Glutamatergic neuron (in vitro differentiated cells): ENCODE measurements at places on chromosomes 6 and 20.

GRCh38 chr6:3259491-3259958 lies 778 bp downstream of the PSMG4 start:
- peak; percentile 59 for DNase-seq

GRCh38 chr20:43916881-43917371 lies 2.3 kb downstream of the TOX2 start:
- no peak for DNase-seq

DNA sequence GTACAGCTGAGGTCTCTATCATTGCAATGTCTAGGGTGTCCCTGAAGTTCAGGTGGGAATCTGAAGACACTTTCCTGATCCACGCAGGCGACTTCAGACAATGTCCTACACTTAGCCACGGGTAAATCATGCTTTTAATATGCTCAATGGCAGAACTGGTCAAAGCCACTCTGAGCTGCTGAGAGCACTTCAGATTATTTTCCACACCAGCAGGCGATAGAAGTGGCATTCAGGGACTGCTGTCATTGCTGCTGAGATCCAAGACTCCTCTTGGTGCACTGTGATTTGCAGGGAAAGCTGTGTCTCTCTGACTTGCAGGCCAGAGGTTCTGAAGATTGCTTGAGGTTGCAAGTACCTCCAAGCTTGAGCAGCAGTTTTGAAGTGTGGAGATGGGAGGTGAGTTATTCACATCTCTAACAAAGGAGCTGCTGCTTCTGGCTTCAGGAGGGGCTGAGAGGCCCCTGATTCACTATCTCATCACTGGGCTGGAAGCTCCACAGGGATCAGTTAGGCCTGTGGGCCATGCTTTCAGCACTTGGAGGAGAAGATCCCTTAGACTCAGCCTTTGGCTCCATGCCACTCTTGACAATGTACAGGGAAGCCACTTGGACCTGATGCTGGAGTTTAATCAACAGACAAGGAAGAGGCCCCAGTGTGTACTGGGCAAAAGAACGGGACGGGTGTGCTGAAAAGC lies 2.9 kb upstream of the SSTR4 start:
- DNase-seq: no peak

DNA sequence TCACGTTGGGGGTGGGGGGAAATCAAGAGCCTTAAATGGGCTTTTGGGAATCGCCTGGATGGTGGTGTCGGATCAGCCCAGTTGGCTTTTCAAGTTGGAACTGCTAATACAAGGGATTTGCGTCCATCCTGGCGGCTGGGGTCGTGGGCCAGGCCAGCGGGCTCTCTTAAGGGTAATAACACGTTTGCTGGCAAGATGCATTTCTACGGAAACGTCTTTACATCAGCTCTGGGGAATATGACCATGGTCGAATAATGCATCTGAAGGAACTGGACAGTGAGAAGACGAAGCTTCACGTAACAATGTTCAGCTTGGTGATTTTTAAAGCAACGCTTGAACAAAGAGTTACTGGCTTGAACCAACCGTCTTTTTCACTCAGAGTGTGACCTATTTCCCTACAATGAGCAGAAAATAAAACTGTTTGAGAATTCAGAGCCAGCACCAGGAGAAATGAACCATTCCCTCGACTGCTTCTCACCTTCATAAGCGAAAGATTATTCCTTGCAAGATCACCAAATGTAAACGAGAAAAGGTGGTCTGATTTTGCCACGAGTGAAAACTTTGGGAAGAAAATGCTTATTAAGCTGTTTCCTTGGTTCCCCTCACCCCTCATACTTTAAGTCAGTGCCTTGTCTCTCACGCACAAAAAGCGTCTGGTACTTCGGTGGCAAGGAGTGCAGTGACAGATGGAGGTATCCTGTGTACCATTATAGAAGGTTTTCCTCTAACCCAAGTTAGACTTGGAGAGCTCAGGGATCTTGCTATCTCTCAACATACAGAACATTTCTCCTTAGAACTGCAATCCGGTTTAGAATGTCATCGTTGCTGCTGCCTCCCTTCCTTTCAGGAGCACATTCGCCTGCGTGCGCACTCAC lies 1.4 kb upstream of the MARCKS start:
- DNase-seq: peak; percentile 62

DNA sequence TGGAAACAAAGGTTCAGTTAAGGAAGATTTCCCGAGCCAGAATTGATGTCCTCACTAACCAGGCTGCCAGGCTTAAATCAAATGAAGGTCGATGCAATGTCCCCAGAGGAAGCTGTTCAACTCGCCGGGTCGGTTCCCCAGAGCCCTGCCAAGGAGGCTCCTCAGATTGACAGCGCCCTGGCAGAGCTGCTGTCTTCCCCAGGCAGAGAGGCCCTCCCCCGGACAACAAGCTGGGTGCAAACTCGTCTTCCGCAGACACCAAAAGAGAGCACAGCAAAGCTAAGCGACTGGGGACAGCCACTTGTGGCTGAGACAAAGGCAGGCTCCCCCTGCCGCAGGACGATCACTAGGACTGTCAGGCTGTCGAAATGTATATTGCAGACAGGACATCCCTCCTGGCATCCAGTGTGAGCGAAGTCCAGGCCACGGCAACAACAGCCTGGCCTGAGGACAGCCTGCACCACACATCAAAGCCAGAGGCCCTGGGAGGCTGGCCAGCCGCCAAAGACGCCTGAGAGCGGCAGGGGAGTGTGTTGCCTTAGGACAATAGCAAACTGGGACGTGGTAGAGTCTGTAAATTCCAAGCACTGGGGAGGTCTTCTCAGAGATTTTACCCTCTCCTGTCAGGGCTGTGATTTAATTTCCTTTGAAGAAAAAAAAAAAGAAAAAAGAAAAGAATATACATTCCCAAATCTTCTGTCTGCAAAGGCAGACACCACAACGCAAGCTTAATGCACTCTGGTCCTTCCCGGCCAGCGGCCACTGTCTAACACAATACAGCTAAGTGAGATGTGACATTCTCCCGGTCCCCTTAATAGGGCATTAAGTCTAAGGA lies 99.1 kb downstream of the HIVEP2 start:
- peak; percentile 70 for DNase-seq

DNA sequence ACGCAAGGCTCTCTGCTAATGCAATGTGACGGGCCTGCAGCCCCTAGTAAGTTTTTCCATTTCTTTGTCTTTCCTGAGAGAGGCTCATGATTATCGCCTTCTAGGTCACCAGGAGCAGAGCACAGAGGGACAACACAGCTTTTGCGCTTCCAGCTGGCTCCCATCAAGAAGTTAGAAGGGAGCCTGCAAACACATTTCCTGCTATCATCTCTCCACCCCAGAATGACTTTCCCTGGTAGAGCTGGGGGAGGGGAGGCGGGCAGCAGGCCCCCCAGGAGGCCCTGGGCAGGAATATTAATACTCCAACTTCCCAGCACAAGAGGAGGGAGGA lies 35.7 kb upstream of the CCDC167 start:
- no peak for DNase-seq

GRCh38 chr6:87139236-87139635 lies 16.1 kb upstream of the ZNF292 start:
- no peak for DNase-seq

GRCh38 chr6:118327237-118327636 lies 220.9 kb upstream of the PLN start:
- DNase-seq: no peak

- no peak for DNase-seq
Measured at GRCh38 chr6:145235207-145235606, 500.1 kb downstream of the EPM2A start.

DNA sequence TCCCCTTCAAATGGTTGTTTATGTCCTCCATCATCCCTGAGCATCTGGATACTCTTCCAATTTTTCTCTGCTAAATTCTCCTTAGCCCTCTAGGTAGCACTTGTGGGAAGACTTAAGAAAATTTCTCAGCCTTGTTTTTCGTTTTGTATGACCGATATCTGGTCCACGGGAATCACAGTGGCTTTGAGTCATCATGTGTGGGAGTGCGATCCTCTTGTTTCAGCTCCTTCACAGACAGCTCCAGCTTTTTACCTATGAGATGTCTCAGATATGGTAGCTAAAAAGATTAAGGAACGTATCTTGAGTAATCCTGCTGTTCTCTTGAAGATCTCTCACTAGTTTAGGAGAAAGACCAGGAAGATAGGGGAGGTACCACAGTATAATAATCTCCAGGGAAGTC lies 196.1 kb downstream of the GRM1 start:
- no peak for DNase-seq

DNA sequence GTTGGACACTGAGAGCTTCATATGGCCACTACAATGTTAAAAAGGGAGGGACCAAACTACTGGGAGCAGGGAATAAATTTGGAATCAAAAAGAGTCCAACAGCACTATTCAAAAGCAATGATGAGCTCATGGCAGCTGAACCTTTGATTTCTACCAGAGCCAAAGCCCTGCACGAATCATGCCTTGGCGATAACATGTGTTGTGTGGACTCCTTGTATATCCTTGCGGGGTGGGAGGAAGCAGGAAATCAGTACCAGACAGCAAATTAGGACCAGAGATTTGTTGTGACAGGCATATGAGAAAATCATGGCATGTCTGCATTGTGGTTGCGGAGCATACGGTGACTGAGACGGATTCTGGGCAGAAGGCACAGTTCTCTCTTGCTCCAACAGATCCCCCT lies 85.6 kb upstream of the EMILIN3 start:
- DNase-seq: no peak

DNA sequence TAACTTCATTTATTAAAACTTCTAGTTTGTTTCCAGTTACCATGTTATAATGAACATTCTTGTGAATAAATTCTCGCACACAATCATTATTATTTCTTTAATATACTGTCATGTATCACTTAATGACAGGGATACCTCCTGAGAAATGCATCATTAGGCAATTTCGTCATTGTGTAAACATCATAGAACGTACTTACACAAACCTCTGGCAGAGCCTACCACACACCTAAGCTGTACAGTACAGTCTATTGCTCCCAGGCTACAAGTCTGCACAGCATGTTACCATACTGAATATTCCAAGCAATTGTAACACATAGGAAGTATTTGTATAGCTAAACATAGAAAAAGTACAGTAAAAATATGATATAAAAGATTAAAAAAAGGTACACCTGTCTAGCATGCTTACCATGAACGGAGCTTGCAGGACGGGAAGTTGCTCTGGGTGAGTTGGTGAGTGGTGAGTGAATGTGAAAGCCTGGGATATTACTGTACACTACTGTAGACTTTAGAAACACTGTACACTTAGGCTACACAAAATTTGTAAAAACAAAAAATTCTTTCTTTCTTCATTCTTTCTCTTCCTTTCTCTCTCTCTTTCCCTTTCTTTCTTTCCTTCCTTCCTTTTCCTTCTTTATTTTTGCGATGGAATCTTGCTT lies 268.2 kb upstream of the SOX4 start:
- DNase-seq: no peak

- DNase-seq: no peak
Measured at GRCh38 chr6:79188885-79189480, 45.5 kb downstream of the HMGN3 start.

- peak; percentile 28 for DNase-seq
Measured at GRCh38 chr6:4435981-4436445, 300.6 kb upstream of the ECI2 start.

DNA sequence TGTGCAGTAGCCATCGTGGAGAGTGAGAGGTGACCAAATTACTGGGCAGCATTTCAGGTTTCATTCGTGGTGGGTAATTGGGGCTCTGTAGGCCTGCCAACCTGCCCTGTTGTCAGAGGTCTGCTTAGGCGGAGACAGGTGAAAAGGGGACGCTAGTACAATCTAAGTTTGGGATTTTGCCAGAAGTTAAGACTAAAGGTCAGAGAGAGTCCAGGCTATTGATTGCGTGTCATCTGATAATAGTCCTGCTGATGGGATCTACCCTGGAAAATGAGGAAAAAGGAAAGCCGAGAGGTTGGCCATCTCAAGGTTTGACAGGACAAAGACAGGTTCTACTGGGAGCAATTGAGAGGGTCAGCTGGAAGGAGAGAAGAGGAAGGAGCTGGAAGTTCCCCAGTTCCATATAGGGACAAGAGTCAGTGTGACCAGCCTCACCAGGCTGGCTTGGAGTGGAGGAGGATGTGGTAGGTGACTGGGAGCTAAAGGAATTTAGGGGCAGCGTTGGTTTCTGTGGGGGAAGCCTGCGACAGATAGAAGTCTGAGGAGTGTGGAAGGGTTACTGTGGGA lies 10.9 kb downstream of the ARFGEF2 start:
- DNase-seq: no peak

DNA sequence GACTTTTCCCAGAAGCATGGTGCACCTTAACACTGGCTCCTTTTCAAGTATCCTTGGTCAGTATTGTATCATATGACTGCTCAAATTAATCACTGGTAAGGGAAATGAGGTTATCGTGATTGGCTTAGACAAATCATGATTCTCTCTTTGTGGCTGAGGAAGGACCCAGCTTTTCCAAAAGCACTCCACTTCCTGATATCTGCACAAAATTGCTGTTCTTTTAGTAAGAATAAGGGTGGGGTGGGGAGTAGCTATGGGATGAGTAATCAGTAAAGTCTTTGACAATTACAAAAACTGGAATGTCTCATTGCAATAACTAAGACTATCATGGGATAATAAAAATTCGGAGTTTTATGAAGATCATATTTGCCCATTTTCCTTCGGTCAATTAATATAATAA lies 9.0 kb upstream of the RIPPLY2 start:
- no peak for DNase-seq

DNA sequence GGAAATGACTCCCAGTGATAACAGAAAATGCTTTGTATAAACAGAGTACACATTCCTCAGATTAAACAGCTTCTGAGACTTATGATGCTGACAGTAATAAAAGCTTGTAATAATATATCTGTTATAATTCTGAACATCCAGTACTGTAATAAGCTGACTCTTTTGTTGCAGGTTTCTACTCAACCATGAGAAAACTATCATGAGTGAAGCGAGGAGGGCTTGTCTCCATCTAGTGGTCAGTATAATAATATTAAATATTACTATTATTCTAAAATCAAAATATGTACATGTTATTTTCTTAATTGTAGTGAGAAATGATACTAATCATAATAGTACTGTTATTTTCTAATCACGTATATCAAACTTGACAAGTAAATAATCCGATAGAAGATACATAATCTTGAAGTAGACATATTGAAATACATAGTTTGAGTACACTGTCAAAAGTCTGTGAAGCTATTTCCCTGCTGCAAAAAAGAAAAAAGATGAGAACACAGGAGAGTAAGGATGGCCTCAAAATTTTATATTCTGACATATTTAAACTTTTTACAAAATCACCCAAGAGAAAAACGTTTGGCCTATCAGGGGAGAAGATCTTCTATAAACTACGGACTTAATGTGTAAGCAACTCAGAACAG lies 183.1 kb downstream of the MOXD1 start:
- DNase-seq: no peak

- no peak for DNase-seq
Measured at GRCh38 chr6:20433929-20434328, 32.2 kb downstream of the E2F3 start.

GRCh38 chr20:43799150-43799711 lies 72.4 kb upstream of the GTSF1L start:
- DNase-seq: no peak

GRCh38 chr6:170003027-170003426 lies 251.6 kb downstream of the ERMARD start:
- DNase-seq: no peak
